ENCODE measurements at places on chromosomes 4 and X. TPM values are rescaled to one million over a fixed set of nuclear protein-coding genes. Genes with fewer than 3 reads are reported as not detected.

The CTAG1A gene
- total RNA-seq = not detected

The CHRNA9 gene
- total RNA-seq = not detected

The AKAP4 gene
- not detected for total RNA-seq

The FABP2 gene
- total RNA-seq = not detected

The FAT1 gene
- 75.6 TPM for total RNA-seq

The SMPX gene
- total RNA-seq = not detected

The TMPRSS11A gene
- not detected for total RNA-seq

The ZNF141 gene
- total RNA-seq = 26.3 TPM

The FAM236A gene
- total RNA-seq = not detected

The CSAG2 gene
- total RNA-seq = not detected

The DCX gene
- not detected for total RNA-seq

The AFM gene
- not detected for total RNA-seq

The NAP1L3 gene
- total RNA-seq = 2.2 TPM

The TLR6 gene
- 19.2 TPM for total RNA-seq

The ERCC6L gene
- not detected for total RNA-seq

The SLC9A7 gene
- total RNA-seq = 15.5 TPM

The PRR27 gene
- total RNA-seq = not detected

The POU4F2 gene
- not detected for total RNA-seq

The PLAC1 gene
- total RNA-seq = not detected

The SULT1E1 gene
- total RNA-seq = not detected

The FOXO4 gene
- total RNA-seq = 19.4 TPM

The MAEA gene
- total RNA-seq = 59.5 TPM

The MEPE gene
- not detected for total RNA-seq

The TMEM154 gene
- total RNA-seq = 0.38 TPM

The CUL4B gene
- total RNA-seq = 55.7 TPM

The NEK1 gene
- 10.7 TPM for total RNA-seq

The TLL1 gene
- total RNA-seq = 9.5 TPM

The FAAH2 gene
- total RNA-seq = 0.38 TPM

The SHROOM2 gene
- 0.16 TPM for total RNA-seq

The PF4V1 gene
- total RNA-seq = not detected

The AR gene
- total RNA-seq = 30.0 TPM

The TXK gene
- total RNA-seq = 3.4 TPM

The PAGE5 gene
- total RNA-seq = not detected

The SMR3B gene
- not detected for total RNA-seq

The GLRA2 gene
- total RNA-seq = not detected

The MND1 gene
- total RNA-seq = 2.1 TPM

All from subcutaneous adipose tissue (tissue), 4 donors.